EH (cell line): ENCODE measurements at places on chromosomes 2 and 18.

DNA sequence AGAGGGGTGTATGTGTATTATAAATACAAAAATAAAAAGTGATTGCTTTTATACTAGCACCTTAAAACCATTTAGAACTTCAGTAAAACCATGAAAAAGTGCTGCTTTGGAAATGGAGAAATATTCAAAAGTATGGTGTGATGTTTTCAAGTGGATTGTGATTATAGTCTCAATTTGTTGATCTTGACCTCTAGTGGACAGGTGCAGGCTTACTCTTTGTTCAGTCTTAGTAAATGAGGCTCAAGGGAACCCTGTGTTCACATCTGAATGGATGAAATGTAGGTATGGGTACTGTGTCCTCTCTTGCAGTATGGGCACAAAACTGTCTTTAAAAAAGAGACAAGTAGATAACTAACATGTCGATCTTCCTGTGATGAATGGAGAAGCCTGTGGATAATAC lies 145.8 kb downstream of the MCFD2 start:
- DNase-seq = no peak

- no peak for DNase-seq
Observed at GRCh38 chr18:647304-647703, 10.1 kb upstream of the TYMS start.

DNA sequence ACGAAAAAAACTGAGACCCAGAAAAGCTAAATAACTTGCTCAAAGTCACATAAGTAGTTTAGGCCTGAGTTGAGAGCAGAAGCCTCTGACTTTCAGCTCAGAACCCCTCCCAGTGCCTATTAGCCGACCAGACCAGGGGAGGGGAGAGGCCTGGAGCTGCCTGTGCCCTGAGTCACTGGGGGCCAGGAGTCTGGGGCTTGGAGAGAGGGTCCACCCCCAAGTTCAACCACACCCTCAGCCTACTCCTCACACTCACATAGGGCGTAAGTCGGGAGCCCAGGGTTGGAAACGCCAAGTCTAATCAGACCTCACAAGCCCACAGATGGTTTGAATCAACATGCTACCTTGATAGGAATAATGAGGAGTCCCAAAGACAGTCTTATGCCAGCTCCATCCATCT lies 12.6 kb upstream of the PKDCC start:
- no peak for DNase-seq

- peak; percentile 57 for DNase-seq
Observed at GRCh38 chr18:3447068-3447894, 2.7 kb upstream of the TGIF1 start.

DNA sequence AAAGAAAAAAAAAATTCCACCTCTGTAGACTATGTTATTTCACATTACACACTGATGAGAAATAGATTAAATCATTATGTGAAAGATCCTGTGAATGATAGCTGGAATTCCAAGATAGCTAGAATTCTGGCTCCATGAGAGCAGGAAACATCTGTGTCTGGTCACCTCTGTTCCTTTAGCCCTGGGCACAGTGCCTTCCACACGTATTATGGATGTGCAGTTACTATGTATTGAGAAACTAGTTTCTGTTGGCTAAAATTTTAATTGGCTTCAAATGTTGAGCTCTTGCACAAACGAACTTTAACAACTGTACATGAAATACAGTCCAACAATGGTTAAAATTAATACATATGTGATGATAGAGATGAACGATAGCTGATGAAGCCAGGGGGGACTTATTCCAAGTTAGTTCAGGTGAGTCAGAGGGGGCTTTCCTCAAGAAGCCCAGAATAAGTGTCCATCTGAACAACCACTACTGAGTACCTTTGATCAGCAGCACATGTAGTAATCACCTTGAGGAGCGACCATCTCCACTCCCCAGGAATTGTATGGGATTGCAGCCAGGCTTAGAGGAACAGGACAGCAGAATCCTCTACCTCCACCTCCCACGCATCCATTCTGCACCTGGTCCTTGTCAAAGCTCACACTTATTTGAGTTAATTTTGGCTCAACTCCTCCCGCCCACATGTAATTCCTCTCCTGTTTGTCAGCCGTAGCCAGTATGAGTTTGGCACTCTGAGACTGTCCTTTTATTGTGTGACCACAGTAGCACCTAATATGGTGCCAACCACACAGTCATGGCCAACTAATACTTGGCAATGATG lies 68.6 kb downstream of the NABP1 start:
- DNase-seq = peak; percentile 47

DNA sequence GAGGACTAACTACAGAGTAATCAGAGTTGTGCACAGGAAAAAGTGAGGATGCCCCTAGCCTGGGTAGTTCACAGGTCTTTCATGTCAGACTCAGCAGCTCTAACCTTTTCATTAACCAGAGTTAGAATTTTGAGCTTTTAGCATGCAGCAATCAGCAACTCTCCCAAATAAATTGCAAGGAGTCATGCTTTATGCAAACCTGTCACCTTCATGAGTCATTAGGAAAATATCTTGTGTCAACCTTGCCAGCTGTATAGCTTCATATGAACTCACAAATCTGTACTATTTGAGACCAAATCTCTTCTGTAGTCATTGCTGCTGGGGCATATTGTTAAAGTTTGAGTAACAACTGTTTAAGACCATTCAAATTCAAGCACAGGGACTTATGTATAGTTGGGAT lies 382.3 kb upstream of the NT5C1B start:
- no peak for DNase-seq

DNA sequence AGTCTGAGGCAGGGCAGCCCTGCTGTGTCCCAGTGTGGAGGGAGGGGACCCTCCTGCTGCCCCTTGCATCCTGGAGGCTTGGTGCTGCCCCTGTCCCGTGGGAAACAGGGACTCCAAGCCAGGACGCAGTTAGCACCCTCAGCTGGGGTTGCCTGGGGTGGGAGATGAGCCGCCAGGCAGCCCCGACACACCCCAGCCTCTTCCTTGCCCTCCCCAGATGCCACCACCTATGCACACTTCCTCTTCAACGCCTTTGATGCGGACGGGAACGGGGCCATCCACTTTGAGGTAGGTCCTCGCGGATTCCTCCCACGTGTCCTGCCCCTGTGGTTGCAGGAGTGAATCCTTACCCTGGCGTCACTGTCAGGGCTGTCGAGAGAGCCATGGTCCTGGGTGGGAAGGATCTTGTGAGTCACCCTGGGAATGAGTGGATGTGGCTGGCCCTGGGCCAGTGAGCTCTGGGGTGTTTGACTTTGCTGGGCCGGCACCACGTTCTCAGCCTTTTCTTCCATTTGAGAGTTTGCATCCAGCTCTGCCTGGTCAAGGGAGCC lies 27.5 kb upstream of the FAHD2A start:
- peak; percentile 47 for DNase-seq

DNA sequence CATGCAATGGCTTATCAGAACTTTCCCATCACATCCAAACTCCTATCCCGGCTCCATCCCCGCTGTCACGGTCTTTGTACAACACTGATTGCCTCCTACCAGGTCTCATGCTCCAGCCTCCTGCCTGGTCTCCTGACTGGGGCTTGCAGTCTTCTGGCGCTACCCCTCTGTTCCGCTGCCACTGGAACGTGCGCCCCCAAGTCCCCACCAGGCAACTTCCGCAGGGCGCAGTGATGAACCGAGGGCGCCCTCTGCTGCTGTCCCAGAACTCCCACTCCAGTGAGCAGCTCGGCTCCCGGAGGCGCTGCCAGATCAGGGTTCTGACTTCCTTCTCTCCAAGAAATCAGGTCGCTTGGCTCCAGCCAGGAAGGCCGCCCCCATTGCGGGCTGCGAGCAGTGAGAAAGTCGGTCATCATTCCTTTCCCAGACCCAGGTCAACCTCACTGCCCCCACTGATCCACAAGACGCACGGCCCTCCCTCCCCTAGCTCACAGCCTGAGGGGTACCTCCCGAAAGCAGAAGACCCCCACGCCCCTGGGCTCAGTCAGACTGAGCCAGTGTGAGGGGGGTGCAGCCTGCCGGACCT lies 43.9 kb upstream of the RAB11FIP5 start:
- peak; percentile 76 for DNase-seq

DNA sequence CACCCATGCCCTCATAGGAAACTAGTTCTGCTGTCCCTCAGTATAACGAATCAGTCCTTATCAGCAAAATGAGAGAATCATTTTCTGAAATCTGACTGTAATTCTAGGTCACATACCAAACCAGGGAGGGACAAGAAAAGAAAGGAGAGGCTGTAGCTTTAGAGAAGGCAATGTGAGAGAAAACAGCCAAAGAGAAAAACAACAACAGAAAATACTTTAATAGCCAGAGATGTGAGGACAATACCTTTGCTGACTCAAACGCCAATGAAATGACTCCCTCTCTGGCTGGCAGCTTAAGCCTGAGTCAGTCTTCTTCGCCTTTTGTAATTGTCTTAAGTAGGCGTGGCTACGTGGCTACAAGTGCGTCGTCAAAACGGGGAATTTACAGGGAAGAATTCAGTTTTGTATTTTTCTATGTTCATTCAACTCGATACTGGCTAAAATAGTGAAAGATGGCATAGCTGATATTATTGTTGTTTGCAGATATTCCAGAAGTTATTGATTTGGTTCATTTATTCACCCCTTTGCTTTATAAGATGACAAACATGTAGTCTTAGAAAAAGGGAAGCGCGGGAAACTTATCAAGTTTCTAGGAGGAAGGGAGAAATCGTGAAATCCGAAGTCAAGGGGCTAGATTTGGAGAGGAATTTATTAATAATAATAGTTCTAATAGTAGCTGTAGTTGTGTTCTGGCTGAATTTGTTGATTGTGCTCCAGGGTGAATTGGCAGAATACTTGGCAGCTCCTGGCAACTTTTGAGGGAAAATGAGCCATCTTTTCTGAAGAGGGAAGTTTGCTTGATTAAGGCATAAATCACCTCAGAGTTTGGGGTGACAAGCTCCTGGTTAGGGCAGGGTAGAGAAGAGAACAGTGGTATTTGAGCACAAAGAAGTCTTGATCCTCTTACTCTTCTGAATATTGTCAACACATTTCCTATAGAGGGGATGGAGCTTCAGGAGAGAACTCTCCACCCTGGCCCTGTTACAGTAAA lies at the start of gene IL1A:
IL1A (minus strand) TSS at position 295 of the 991 bp plus-strand sequence. CDS start 723 bp downstream, outside the sequence.
- peak; percentile 70 for DNase-seq
